Hematopoietic multipotent progenitor cell treated with erythropoietin and hydrocortisone succinate and interleukin-3 and kit ligand, for 4 days (in vitro differentiated cells): ENCODE measurements at places on chromosomes 16 and 17.

- peak; percentile 38 for DNase-seq
Measured at GRCh38 chr17:74430706-74431567, 951 bp upstream of the GPRC5C start.

DNA sequence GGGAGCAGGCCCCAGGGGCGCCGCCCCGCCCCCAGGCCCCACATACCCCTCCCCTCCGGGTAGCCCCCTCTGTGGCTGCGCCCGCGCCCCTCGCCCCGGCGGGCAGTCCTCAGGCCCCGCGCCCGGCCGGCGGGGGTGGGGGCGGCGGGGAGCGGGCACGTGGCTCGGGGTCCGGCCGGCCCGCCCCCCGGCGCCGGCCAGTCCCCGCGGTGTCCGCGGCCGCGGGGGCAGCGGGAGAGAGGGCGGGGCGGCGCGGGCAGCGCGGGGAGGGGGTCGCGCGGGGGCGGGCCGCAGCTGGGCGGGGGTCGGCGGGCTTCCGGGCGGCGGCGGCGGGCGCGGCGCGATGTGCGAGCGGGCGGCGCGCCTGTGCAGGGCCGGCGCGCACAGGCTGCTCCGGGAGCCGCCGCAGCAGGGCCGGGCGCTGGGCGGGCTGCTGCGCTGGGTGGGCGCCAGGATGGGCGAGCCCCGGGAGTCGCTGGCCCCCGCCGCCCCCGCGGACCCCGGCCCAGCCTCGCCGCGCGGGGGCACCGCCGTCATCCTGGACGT, 335 bp downstream of the NECAB2 start:
- no peak for DNase-seq

DNA sequence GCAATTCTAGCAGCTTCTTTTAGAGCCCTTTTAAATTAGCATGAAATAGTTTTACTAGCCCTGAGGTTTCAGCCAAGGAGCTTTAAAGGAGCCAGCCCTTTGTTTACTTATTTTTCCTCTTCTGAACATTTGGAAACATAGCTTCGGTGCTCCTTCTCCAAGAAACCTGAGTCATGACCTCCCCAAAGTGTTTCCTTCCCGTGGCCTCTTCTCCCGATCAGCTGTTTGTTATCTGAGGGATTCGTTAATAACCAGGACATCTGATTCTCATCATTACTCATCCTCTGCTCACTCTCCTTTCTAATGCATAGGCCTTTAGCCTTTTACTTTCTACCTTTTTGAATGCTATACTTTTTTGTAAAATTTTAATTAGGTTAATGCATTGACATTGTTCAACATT, 204.5 kb downstream of the WWOX start:
- no peak for DNase-seq

- DNase-seq = no peak
Measured at GRCh38 chr16:84989749-84990620, 21.4 kb downstream of the ZDHHC7 start.

GRCh38 chr17:82528484-82529265, 9.1 kb downstream of the FOXK2 start:
- peak; percentile 85 for DNase-seq

DNA sequence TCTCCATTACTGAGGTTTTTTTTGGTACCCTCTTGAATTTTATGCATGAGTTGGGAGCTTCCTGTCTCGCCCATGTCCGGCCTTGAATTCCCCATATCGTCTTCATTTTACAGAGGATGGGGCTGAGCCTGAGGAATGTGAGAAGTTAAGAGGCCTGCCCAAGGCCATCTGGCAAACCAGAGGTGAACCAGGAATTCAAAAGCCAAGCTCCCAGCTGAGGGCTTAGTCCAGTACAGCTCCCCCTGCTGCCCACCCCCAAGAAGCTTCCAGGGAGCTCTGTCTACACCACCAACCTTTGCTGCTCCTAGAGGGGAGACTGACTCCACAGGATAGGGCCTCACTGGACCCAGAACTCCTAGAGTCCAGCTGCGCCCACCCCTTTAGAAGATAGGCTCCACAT, 20.7 kb upstream of the C16orf78 start:
- DNase-seq = peak; percentile 31

- peak; percentile 81 for DNase-seq
Measured at GRCh38 chr17:58084317-58084981, 1.2 kb downstream of the DYNLL2 start.

- DNase-seq = no peak
Measured at GRCh38 chr16:23121024-23121423, 28.2 kb downstream of the USP31 start.

GRCh38 chr17:46842835-46843234, 8.5 kb upstream of the WNT9B start:
- DNase-seq = peak; percentile 26

- DNase-seq = peak; percentile 65
Measured at GRCh38 chr17:68777243-68777855, 176.2 kb upstream of the FAM20A start.

GRCh38 chr17:76670020-76670717, 26.6 kb upstream of the ST6GALNAC1 start:
- no peak for DNase-seq

DNA sequence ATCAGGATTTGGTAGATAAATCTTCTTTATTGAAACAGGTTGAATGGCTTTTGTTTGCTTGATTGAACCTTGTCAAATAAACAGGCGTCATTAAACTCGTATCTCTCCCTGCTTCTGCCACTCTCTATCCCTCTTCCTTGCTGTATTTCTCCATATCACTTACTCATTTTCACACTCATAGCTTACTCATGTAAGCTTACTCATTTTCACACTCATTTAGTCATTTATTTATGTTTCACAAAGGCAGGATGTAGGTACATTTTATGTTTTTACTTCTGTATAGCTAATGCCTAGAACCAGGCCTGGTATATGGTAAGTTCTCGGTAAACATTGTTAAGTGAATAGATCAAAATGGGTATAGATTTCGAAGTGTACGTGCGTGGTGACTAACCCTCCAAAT, 450.0 kb downstream of the PMP22 start:
- DNase-seq = no peak

DNA sequence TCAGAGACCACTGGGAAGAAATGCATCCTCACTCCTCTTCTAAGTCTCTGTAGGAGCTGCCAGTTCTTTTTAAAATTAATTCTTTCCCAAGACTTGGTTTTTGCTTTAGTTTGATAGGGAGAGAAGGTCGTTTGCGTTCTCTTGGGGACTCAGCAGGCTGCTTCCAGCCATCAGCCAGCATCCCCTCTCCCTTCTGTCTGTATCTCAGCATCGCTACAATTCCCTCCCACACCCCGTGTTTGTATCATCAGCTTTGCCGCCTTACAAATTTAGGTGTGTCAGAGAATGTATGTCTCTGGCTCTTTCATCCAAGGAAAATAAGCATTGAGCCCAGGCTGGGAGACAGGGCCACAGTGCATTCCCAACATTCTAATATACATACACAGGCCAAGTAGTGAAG, 5.4 kb downstream of the HOXB6 start:
- no peak for DNase-seq

DNA sequence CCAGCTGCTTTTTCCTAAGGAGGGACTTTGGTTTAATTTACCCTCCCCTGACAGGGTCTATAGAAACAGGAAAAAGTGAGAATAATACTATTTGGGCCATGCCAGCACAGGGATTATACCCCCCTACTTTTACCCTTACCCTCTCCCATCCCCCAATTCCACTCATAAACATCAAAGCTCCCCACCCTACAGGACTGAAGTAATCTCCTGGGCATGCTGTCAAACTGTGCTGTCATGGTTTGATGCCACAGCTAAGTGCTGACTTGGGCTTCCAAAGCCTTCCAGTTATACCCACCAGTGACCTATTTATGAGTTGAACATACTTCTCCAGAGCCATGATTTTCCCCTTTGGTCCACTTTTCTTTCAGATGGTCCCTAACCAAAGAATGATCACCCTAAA, 12.8 kb downstream of the PHF12 start:
- DNase-seq = no peak

DNA sequence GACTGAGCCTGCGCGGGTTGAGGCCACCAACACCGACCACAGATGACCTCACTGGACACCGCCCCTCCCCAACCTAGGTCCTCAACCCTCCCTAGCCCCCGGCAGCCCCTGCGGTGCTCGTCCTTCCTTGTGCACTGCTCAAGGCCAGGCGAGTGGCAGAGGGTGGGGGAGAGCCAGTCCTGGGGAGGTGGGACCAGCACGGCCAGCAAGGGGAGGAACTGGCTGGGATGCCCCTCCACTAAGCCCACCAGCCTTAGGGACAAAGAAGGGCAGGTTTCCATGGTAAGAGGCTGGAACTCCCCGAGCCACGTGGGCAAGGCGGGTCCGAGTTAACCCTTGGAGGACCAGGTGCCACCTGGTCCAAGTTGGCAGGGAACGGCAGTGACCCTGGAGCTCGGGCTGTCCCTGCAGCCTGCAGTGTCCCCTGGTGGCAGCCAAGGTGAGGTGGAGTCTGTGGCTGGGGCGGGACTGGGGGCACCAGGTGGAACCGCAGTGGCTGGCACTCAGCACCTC, 9.2 kb downstream of the FSCN2 start:
- DNase-seq = peak; percentile 65

DNA sequence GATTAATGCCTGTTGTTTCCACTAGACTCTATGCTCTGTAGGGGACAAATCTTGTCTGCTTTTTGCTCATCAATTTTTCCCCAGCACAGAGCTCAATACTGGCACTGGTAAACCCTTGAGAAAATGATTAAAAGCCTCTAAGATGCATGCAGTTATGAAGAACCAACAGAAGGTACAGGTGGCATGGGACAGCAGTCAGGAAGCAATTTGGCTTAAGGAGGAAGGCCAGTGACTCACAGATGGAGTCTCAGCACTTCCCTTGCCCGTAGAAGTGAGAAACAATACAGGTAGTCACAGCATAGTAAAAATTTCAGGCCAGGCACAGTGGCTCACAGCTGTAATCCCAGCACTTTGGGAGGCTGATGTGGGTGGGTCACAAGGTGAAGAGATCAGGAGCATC, 504.7 kb upstream of the RBFOX1 start:
- DNase-seq = no peak

- DNase-seq = peak; percentile 52
Measured at GRCh38 chr17:42378959-42379594, 9.2 kb downstream of the STAT3 start.

GRCh38 chr17:72120642-72121163, at the start of gene SOX9:
TSS of gene SOX9 (plus strand) at chr17:72121020. CDS start at chr17:72121392, 372 bp downstream.
- no peak for DNase-seq

DNA sequence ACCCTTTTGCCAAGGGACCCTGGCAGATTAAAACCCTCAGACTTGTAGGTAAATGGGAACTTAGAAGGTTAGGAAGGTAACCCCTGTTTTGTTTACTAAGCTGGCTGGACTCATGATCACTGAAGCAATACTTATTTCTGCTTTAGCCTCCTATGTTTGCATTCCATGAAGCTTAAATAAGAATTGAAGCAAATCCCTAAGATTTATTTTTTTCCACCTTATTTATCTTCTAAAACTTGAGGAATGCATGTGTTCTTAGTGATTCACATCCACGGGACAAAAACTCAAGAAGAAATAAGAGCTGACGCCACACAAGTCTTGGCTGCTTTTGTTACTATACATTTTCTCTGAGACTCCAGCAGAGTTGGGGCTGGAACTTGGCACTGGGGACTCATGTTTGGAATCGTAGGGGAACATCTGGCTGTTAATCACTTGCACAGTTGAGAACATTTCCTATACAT, 35.5 kb downstream of the CLUAP1 start:
- DNase-seq = no peak

- no peak for DNase-seq
Measured at GRCh38 chr17:58956997-58957724, 149.5 kb downstream of the TRIM37 start.

- no peak for DNase-seq
Measured at GRCh38 chr16:78597809-78598570, 498.5 kb downstream of the WWOX start.

DNA sequence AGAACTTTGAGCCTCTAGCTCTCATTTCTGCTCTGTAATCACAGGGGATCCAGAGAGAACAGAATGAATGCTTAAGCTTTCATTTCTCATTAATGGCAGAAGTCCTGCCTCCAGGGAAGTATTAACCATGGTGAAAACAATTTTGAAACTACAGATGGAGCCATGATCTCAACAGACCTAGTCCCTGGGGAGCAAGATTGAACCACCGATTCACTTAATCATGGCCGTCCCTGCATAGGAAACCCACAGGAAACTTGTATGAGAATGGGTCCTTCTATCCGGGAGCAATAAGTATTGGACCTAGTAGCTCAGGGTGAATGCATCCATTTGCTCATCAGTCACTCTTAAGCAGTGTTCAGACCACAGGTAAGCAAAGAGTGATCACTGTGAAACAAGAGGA, 40.2 kb upstream of the CLEC18A start:
- no peak for DNase-seq

DNA sequence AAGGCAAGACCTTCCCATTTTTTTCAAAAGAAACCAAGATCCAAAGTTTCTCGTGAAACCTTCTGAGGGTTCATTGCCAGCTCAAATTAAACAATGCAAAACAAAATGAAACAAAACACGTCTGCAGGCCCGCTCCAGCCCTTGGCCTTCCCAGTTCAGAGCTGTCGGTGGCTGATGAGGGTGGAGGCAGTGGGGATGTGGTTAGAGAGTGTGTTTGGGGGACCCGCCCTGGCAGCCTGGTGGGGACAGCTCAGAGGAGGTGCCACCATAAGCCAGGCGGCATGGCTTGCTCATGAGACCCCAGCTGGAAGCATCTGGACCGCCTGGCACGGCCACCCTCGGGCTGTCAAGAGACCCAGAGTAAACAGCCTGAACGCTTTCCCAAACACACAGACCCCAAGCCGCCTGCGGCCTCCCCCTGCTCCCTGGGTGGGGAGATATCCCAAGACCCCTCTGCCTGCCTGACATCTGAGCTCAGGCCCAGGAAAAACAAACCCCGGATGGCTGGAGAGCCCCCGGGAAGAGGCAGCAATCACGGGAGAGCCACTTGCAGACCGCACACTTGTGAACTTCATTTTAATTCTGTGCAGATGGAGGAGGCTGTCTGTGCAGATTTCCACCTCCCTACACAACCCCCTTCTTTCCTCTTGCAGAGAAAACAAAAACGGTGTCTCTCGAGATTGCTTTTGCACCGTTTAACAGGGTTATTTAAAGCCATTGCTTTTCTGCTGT, 35.4 kb upstream of the LITAF start:
- peak; percentile 94 for DNase-seq

DNA sequence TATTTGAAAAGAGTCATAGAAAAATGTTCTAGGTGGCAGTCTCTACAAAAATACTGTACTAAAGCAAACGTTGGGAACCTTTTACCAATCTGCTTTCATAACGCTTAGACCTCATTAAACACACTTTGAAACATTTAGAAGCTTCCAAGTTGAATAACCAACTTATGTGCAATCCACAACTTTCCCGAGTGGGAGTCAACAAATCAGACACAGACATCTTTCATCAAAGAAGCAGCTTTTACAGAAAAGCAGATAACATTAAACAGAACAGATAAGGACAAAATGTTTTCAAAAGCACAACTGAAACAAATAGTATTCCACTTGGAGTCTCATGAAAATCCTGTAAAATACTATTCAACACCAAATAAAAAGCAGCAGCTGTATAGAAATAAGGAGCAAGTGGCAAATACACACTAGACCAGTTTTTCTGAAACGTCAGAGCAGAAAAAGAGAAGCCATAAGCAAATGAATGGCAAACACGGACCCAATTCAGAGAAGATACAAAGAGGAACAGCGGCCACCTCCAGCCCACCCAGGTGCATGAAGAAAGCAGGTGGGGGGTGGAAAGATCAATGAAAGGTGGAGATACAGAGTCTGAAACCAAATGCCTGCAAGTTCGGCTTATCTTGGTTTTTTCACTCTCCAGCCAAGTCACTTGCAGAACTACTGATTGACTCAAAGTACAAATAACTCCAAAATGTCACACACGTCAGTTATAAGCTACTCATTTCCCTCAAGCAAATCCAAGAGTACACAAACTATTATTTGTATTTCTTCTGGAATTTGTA, 18.4 kb upstream of the FBF1 start:
- DNase-seq = no peak

GRCh38 chr17:16929035-16929680, 42.8 kb downstream of the TNFRSF13B start:
- DNase-seq = no peak

- DNase-seq = no peak
Measured at GRCh38 chr16:87829988-87830672, 39.2 kb downstream of the SLC7A5 start.
